ENCODE measurements at places on chromosomes 16 and 17. TPM values are rescaled to one million over a fixed set of nuclear protein-coding genes. Genes with fewer than 3 reads are reported as not detected.

The NEUROD2 gene
- 0.09 TPM for total RNA-seq

GRCh38 chr16:21226749-21227148 lies 6.8 kb upstream of the ANKS4B start:
- no peak for DNase-seq

DNA sequence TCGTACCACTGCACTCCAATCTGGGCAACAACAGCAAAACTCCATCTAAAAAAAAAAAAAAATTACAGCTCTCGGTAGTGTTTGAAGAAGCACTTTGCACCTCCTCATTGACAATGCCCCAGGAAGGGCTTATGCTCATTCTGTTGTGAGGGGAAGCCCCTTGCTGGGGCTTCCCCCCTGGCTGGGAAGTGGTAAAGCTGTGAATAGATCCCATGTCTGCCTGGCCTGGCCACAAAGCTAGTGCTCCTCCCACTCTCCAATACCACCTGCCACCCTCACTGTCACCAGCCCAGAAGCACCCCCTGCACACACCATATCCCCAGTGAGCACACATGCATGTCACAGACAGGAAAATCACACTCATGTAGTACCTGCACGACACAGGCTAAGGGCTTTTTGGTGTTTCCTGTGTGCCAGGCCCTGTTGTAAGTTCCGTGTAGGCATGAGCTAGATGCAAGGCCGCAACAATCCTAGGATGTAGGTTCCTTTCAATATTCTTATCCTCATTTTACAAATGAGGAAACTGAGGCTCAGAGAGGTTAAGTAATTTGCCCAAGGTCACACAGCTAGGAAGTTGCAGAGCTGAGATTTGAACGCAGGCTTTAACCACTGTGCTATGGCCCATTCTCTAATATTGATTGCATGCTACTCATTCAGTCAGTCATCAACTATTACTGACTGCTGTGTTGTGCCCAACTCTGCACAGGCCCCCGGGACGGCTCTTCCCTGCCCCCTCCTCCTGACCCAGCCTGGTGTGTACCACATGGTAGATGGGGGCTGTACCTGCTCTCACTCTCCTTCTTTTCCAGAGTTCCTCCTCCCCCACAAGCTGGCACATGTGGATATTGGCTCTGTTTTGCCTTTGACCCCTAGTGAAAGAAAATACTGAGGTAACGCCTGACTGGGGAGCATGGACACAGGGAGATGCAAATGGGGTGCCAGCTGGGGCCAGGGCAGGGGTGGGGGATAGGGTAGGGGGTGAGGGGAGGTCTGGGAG lies 11.9 kb upstream of the COL1A1 start:
- no peak for DNase-seq

The MYLK3 gene
- total RNA-seq: 1.6 TPM

GRCh38 chr16:14405611-14406537 lies 224.2 kb downstream of the PARN start:
- no peak for DNase-seq

- DNase-seq: no peak
Measured at GRCh38 chr16:30567991-30568638, 3.4 kb downstream of the ZNF688 start.
